ENCODE measurements at places on chromosomes 12 and 14.
A peak's percentile ranks its signal among the peaks of the same experiment; 100 is the strongest.

DNA sequence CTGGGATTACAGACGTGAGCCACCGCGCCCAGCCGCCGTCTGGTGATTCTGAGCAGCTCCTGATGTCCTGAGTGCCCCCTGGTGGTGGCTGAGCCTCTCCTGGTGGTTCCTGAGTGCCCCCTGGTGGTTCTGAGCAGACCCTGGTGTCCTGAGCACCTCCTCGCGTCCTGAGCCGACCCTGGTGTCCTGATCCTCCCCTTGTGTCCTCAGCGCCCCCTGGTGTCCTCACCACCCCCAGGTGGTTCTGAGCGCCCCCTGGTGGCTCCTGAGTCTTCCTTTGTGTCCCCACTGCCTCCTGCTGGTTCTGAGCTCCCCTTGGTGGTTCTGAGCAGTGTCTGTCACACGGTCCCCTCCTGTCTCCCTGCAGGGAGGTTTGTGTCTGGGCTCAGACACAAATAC is 1304.9 kb downstream of the TMEM121 start:
- no peak for DNase-seq

DNA sequence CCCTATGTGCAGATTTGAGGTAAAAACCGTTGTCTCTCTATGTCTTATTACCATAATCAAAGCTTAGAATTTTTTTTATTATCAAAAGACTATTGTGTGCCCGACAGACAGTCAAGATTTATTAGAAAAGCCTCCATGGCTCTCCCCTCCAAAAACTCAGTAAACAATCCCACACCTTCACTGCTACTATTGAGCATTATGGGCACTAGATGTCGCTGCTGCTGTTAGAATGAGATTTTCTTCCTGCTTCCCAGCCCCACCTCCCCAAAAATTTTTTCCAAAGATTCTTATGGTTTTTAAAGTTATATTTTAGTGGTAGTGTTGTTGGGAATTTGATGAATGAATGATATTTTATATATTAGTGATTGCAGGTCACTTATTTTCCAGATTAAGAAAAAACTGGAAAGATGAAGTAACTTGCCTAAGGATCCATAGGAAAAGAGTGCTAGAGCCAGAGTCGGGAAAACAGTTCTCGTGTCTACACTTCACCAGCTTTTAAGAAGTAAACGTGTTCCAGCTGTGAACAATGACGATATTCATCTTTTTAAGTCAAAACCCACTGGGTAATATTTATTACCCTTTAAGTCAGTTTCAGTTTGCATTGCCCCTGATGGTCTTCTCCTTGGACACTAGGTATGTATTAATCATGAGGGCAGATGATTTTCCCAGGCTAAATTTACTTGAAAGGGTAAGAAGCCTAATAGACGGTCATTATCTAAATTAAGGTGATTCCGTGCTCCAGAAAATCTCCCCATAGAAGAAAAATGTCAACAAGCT is 12.2 kb upstream of the FOXG1 start:
- DNase-seq, result peak; percentile 48

DNA sequence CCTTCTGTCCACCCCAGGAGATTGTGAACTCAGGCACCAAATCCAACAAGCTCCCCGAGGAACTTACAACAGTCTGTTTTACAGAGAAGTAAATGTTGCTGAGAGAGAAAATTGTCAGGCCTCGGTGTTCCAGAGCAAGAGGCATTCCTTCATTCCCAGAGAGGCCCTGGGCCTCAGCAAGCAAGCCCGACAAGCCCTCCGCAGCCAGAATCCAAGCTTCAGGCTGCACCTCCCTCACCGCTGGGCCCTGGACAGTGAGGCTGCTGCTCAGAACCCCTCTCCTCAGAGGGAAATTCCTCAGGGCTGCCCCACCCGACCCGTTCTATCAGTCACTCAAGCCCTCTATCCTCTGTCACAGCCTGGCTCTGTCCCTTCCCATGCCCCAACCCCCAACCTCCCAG is 56.4 kb downstream of the ZFP36L1 start:
- no peak for DNase-seq

DNA sequence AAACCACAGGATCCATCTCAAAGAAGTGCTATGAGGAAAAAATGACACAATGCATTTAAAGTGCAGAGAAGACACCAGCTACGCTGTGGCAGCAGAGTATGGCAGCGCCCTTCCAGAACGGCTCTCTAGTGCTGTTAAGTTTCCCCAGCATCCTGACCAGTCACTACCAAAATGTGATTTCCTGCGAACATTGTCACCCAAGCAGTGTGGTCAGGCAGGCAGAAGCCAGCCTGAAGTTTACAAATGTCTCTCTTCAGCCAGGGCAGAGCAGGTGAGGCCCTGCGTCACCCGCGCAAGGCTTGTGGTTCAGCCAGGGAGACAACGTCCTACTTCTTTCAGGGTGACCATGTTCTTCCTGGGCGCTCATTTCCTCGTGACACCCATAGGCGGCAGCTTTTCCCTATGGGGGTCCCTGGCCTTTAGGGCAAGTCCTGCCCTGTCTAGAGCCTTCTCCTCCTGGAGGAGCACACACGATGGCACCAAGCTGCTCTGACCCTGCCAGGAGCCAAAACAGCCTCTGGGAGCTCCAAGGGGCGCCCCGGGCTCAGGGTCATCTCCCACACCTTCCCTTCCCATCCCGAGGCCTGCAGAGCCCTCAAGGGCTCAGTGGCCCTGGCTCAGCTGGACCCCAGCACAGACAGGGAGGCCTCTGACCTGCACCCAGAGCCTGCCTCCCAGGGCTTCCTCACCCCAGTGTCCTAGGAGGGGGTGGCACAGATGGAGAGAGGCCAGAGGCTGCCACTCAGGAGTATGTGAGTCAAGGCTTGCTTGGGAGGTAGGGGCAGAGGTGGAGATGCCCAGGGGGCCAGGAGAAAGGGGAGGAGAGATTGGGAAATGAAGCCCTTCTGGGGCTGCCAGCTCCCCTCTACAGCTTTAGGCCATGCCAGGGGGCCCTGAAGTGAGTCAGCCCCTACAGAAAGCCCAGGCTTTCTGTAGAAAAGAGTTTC is 41.9 kb downstream of the PSMA6 start:
- DNase-seq, result no peak

GRCh38 chr14:66281036-66281776 is 205.0 kb upstream of the CCDC196 start:
- no peak for DNase-seq

GRCh38 chr12:120470150-120470784 is 719 bp upstream of the SRSF9 start:
- peak; percentile 42 for DNase-seq

DNA sequence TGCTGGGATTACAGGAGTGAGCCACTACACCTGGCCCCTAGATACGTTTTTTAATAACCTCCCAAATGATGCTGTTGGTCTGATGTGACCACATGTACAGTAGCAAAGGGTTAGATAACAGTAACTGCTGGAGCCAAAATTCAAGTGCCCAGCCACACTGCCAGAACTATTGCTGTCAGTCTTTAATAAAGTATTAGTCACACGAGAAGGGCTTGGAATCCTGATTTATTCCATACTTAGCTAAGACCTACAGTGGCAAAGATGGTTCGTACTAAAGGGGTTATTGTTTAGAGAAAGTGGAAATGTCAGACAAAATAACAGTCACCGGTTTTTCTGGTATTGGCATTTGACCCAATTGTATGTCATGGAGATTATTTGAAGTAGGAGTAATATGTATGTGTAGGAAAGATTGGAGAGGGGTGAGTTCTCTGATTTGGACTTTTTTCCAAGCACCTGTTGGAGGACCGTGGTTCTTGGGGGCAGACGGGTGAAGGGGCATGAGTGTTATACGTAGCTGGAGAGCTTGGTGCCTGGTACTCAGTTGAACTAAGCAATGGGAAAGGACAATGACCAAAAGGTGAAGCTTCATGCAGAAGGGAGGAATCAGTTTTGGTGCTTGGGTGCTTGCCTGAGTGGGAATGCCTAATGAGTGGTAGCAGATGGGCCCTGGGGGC is 9.7 kb downstream of the TUBA1C start:
- no peak for DNase-seq

- DNase-seq, result no peak
Measured at GRCh38 chr14:51725061-51725460, 73.4 kb downstream of the FRMD6 start.

- DNase-seq, result peak; percentile 41
Measured at GRCh38 chr14:23009939-23010726, at the start of gene C14orf93. TSS of gene C14orf93 (minus strand) at chr14:23010143. CDS start at chr14:22999023, 11,120 bp downstream.

DNA sequence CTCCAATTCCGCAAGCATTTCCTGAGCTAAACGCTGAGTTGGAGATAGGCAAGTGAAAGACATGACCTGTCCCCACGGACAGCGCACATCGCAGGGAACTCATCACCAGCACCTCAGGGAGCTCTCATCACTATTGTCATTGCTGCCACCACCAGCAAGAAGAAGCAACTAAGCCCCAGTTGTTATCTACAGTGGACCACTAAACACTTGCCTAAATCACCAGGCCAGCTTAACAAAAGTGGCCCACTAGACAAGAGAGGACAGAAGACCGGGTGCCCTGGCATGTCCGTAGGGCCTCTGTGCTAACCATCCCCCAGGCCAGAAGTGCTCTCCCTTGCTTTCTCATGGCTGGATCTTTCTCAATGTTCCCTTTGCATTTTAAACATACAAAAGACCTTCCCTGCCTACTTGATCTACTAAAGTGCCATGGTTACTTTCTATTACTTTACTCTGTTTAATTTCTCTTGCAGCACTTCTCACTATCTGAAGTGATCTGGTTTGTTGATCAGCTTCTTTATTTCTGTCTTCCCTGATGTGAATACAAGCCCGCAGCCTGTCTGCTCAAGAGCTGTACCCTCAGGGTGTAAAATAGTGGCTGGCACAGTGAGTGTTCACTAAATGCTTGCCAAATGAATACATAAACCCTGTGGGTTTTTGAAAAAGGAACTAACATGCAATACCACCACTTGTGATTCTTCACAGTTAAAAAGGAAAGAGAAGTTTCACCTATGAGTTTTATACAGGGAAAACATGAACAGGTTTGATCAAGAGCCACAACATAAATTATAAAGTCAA is 60.9 kb upstream of the RFLNA start:
- no peak for DNase-seq

GRCh38 chr12:68957273-68957672 is 24.3 kb upstream of the CPM start:
- no peak for DNase-seq

DNA sequence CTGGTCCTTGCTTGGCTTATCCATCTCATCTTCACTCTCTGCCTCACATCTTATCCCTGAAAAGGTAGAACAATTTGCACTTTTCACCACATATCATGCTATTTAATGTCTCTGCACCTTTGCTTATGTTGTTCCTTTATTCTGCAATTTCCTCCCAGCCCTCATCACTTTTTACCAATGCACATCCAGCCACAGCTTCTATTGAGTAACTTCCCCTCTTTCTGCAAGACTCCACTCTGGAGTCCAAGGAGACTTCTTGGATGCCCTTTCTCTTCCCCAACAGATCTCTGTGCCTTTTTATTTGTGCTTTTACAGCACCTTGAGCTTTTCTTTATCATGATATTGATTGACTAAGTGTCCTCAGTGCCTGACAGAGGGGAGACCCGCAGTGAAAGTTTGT is 797.1 kb downstream of the VRK1 start:
- no peak for DNase-seq

DNA sequence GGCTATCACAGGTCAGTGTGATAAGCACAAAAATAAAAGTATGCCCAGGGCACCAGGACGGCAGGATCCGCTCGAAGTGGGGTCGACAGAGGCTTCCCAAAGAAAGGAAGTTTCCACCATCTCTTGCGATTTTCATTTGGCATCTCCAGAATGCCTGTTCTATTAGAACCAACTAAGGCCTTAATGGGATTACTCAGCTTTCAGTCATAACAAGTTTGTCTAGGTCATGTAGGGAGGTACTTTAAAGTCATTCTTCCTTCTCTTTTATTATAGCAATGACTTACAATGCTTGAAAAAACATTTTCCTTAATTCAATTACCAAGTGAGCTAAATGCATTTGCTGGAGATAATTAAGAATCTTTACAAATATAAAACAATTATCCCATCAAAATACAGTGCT is 83.6 kb upstream of the DIO3 start:
- no peak for DNase-seq

DNA sequence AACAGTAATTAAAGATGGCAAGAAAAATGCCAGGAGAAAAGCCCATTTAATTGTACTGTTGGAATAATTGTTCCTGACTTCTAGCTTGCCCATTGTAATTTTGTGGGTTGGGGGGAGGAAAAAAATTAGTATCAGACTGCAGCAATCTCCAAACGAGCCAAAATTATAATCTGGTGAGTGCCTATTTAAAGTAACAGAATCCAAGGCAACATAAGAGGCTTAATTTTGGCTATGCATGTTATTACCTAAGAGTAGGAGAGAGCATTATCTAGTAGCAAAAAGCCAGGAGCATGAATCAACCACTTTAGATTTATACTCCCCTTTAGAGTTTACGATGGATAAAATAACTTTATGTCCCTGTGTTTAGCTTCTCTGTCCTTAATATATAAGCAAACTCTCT is 14.6 kb upstream of the DENND5B start:
- no peak for DNase-seq

DNA sequence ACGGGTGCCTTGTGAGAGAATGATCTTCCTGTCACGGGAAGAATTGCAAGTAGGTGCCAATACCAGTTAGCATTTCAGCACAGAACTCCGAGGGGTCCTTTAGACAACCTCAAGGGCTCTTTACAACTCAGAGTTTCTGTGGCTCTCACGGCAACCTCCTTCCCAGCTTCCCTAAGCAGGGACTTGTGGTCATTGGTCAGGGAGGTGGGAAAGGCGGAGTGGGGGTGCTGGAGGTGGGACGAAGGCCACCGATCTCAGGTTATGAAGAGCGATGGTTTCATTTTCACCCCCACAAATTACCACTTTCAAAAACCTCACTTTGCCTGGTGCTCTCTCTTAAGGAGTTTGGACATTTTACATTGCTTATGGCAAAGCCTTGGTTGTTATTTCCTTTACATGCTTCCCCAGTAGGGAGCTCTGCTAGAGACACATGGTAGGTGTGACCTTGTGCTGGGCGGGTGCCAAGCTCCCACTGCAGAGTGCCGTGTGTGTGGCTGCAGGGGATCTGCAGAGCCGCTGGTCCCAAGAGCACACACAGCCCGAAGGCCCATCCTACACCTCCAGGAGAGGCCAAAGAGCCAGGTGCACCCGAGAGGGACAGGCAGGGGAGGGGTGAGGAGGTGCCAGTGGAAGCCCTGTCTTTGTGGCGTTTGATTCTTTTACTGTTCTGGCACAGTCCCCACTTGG is 21.4 kb downstream of the BCL2L14 start:
- DNase-seq, result peak; percentile 32

DNA sequence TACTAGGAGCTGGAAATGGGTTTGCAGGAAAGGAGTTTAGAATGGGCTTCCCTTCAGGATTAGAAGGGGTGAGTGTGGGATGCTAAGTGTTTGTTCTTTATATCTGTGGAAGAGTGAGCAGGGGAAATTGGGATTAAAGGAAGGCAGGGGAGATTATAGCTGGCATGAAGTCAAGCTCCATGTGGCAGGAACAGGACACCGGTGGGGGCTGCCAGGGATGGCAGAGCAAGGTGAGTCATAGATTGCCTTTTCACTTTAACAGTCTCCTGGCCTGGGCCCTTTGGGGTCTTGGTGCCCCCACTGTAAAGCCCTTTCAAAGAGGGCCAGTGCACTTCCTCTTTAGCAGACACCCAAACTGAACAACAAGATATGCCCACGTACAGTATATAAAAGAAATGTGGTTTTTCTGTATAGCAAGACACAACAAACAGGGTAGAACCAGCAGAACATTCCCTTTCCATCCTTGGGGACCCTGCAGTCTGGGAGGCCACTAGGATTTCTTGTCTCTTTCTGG is 23.1 kb upstream of the FBXO21 start:
- no peak for DNase-seq

- peak; percentile 4 for DNase-seq
Measured at GRCh38 chr12:106178562-106178961, 39.8 kb upstream of the NUAK1 start.

Data from NCI-H526 (cell line).